Left hindlimb (tissue), 1 donor: ENCODE measurements at places on chromosomes 13 and 19.
A peak's percentile ranks its signal among the peaks of the same experiment; 100 is the strongest.

- no peak for DNase-seq
Measured at GRCh38 chr13:51727634-51728274, 76.2 kb downstream of the DHRS12 start.

GRCh38 chr13:51894239-51894638 is 32.5 kb downstream of the CCDC70 start:
- DNase-seq = no peak

DNA sequence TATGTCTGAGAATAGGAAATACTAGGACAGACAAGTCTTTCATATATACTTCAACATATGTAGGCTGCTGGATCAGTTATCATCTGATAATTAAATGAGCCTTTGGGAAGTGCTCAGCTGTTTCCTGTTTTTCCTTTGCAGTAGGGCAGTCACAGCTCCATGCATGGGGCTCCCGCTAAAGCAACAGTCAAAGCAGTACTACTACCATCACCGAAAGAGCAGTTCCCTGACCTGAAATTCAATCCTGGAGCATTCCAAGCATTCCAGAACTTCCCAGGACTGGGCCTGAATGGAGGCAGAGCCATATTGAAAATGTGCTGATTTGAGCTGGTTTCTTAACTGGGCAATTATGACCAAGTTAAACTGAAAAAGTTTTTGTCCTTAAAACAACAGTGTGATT is 20.5 kb downstream of the MICU2 start:
- DNase-seq = no peak

DNA sequence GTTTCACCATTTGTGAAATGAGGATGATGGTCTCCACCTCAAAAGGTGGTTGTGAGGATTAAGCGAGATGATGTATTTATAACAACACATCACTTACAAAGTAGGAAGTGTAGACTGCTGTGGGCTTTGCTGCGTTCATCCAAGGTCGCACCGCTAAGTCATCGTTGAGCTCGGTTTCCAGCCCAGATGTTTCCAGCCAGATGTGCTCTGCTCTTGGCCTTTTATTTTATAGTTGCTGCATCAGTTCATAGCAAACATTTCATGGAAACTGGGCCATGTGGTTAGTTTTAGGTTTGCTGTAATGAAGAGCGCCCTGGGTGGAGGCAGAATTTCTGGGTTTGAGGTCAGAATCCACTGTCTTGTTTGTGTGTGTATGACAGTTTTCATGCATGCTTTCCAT is 76.5 kb upstream of the RNF113B start:
- DNase-seq = peak; percentile 60

DNA sequence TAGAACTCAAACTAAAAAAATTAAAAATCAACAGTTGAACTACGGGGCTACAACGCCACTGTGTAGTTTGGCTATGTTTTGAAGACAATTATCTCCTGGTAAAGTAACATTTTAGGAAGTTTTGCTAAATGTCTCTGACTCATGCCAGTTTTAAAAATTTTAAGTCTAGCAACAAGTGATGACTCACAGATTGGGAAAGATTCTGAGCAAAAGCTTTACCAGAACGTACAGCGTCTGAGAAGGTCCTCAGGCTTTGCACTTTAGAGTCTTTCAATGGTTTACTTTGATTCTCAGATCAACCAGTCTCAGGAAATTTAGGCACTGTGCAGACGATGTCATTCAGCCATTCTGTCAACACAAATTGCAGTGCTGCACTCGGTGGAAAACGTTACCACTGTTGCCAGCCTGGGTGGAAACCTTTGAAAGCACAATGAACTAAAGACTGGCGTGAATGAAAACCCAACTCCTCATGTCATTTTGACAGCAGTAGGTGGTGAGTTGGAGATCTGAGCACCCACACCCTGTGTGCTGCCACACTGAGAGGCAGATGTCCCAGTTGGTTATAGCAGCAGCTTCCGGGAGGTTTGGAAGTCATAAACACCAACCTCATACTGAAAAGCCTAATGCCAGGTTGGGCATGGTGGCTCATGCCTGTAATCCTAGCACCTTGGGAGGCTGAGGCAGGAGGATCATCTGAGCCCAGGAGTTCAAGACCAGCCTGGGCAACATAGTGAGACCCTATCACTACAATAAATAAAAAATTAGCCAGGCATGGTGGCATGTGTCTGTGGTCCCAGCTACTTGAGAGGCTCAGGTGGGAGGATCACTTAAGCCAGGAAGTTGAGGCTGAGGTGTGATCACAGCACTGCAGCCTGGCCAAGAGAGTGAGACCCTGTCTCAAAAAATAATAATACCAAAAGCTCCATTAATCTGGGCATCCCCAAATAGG is 6.3 kb upstream of the WTIP start:
- DNase-seq = no peak

DNA sequence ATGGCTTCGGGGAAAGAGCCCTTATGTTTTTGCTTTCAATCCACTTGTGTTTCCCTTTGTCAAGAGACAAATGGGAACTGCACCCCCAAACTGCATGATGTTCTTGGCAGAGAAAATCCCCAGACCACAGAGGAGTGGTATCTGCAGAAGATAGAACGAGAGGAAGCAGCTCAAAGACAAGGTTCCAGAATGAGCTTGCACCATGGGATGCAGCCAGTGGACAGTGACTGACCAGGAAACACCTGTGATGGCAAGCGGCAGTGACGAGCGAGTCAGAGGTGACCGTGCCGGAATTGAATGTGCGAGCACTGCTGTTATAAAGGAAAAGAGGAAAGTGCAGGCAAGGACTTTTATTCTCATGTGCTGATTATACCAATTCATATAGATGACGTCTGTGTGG is 46.3 kb downstream of the IRS2 start:
- no peak for DNase-seq

DNA sequence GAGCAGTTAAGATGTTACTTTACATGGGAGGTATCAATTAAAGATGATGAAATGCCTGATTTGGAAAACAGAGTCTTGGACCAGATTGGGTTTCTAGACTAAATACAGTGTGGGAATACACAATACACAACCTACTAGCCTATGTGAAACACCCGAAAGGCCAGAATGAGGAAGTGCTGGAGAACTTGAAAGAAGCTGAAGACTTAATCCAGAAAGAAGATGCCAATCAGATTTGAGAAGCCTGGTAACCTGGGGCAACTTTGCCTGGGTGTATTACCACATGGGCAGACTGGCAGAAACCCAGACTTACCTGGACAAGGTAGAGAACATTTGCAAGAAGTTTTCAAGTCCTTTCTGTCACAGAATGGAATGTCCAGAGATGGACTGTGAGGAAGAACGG is 43.2 kb downstream of the N4BP2L1 start:
- no peak for DNase-seq

- DNase-seq = no peak
Measured at GRCh38 chr19:35205733-35206323, 22.7 kb downstream of the FAM187B start.

GRCh38 chr13:33281951-33282595 is 3.5 kb downstream of the STARD13 start:
- no peak for DNase-seq

DNA sequence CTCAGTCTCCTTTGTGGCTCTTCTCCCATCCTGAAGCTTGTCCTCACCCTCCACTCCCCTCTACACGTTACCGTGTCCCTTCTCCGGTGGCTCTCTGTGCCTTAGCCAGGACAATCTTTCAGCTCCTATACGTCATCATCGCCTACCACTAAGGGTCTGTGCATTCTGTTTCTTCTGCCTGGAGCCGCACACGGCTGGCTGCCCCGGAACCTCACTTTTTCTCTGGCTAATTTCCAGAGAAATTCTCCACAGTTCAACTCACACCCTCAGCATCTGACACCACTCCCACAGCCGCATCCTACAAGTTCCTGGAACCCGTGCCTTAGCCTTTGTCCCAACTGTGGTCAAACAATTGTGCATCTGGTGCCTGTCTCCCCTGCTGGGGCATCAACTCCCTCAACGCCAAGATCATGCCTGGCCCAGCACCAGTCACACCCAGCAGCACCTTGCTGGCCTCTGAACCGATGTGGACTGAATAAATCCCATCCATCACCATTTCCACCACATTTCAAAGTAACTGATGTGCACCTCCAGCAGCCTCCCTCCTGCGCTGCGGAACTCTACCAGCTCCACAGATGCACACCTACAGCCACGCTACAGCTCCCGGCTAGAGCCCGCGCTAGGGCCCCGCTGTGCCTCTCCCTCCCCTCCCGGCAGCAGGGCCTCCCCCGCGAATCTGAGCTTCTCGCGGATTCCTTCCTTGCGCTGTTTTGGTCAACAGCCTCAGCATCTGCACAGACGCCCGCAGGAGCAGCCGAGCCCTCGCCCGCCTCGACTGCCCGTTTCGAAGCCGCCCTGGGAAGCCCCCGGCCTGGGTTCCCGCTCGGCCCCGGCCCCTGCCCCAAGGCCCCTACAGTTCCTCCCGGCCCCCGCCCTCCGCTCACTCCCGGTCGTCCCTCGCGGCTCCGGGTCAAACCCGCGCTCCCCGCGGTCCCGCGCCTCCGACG is 689 bp downstream of the DCUN1D2 start:
- DNase-seq = peak; percentile 49

DNA sequence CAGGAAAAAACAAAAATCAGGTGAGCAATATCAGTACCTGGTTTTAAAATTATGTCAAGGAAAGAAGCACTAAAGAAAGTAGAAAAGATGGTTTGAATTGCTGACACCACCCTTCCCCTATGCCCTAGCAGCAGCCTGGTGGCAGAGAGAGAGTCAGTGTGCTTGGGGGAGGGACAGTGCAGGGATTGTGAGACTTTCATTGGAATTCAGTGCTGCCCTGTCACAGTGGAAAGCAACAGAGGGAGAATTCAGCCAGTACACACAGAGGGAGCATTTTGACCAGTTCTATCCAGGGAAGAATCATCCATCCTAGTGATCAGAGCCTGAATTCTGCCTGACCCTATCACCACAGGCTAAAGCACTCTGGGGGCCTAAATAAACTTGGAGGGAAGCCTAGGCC is 222.4 kb upstream of the PCDH17 start:
- DNase-seq = no peak

GRCh38 chr19:29636553-29637360 is 28.5 kb upstream of the PLEKHF1 start:
- DNase-seq = no peak

DNA sequence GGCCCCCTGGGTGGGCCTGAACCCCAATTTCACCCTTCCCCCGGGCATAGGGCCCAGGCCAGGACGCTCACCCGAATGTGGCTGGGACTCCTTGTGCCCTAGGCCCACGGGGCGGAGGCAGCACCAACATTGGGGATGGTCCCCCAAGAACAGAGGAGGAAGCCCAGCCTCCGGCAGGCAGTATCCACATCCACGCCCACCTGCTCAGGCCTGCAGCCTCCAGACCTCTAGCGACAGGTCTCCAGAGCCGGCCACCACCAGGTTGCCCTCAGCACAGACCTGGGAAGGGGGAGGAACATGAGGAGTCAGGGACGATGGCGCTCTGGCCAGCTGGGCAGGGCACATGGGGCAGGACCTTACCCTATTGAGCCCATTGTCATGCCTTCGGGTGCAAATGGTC is 1.2 kb downstream of the GNG14 start:
- DNase-seq = no peak

DNA sequence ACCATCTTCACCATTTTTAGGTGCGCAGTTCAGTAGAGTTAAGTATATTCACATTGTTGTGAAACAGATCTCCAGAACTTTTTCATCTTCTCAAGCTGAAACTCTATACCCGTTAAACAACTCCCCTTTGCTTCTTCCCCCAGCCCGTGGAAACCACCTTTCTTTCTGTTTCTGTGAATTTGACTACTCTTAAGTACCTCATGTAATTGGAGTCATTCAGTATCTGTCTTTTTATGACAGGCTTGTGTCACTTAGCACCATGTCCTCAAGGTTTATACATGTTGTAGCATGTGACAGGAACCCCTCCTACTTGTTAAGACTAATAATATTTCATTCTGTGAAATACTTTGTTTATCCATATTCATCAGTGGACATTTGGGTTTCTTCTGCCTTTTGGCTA is 52.8 kb downstream of the TNFRSF19 start:
- DNase-seq = no peak
